ENCODE measurements at places on chromosomes 4 and X.

GRCh38 chrX:7242613-7243012 lies 94.7 kb upstream of the PUDP start:
- DNase-seq = no peak

DNA sequence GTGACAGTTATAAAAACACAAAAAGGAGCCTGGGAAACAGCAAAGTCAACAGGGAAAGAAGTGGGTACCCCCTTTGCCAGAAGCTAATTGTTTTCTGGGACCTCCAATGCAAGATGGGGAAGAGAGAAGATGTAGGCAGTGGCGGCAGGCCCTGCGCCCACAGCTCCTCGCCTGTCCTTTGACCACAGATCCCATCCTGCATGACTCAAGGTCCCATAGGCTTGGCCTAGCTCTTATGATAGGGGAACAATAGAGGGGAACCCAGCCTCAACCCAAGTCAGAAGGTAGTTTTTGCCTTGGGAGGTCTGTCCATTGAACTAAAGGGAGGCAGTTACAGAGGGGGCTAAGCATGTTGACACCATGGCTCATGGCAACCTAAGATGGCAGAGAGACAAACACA lies 14.2 kb downstream of the ZMYM3 start:
- no peak for DNase-seq

GRCh38 chr4:158805635-158806471 lies 37.0 kb downstream of the FNIP2 start:
- no peak for DNase-seq

- no peak for DNase-seq
Observed at GRCh38 chrX:46624090-46624786, 50.7 kb downstream of the CHST7 start.

- no peak for DNase-seq
Observed at GRCh38 chr4:136763919-136764318, 768.4 kb downstream of the PCDH18 start.

DNA sequence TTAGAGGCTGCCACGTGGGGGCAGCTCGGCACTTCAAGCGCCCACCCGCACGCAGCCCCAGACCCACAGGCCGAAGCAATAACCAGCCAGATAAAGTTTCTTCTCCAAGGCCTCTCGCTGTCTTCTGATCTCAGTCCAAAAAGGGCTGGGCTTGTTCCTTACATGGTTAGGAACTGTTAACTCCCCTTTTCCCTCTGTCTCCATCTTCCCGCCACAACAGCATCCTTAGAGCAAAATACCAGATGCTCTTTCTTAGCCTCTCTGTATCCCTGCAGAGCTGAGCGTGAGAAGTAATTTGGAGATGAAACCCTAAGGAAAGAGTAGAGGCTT lies 23.4 kb upstream of the KIAA1210 start:
- no peak for DNase-seq

GRCh38 chr4:144740316-144740715 lies 94.4 kb downstream of the HHIP start:
- DNase-seq = no peak

DNA sequence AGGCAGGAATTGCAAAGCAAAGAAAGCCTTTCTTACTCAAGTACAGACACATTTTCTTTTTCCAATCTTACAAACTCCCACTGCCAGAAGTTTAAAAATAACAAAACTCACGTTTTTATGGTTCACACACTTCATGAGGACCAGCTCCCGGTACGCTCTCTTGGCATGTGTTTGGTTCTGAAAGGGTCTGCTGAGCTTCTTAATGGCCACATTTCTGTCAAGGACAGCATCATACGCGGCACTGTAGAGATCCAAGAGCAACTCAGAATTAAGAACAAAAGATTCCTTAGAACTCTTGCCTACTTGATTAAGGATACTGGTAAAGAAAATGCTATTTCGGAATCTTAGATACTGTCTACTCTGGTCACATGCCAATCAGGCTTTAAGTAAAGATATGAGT lies 252.7 kb downstream of the MAPK10 start:
- DNase-seq = no peak

DNA sequence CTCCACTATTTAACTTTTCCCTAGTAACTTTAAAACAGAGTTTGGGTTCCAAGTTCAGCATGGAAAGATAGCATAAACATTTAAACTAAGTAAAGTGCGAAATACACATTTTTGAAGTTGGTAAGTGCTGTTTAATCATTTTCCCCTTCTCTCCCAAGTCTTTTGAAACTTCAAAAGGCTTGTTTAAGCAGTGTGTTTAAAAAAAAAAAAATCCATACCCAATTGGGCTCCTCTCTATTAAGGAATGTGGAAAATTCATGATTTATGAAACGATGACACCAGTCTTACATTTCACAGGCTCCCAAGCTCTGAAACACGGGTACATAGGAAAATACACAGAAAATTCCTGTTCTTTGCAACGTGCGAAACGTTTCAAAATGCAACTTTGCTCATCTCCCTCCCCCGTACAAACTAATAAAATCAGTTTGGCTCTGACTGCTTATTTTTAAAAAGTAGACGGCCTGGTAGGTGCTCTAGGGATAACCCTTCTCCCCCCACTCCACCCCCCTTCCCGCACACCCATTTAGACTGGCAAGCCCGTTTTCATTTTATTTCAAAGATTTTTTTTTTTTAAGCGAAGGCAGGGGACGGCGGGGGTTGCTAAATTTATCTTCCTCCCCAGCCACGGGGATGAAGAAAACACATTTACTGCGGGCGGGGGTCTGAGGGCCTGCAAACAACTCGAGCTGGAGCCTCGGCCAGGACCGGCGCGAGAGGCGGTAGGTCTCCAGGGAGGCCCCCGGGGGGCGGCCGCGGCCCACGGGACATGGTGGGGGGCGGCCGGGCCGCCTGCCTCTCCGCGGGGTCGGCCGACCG lies 786 bp upstream of the ZFX start:
- no peak for DNase-seq

- DNase-seq = no peak
Observed at GRCh38 chr4:120536884-120537283, 385.6 kb downstream of the PRDM5 start.

DNA sequence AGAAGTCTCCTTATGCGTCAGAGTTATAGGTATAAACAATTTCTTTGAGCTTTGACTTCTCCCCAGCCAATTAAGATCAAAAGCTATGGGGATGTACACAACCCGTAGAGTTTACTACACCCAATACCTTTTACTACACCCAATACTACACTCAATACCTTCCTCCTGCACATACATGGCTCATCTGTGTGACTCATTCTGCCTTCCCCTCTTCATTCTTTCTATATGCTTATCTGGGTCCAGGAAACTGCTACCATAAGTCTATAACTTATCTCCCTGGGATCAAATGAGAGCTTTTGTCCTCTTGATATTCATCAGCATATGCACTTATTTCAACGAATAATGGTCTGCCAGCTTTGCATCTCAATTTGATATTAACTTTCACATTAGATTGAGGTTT lies 28.2 kb downstream of the ANKRD50 start:
- DNase-seq = no peak

DNA sequence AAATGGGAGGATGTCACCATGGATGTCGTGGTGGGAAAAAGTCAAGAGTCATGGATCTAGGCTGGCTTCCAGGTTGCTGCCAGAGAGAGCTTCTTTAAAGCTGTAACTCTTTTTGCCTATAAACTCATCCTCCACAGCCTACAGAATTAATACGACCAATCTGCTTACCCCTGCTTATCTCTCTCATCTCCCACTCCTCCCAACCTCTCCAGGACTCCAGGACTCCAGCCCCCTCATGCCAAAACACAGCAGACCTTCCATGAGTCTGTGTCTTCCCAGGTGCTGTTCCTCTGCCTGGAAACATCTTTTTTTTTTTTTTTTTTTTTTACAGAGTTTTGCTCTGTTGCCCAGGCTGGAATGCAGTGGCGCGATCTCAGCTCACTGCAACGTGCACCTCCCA lies 15.3 kb upstream of the SLC10A4 start:
- no peak for DNase-seq

DNA sequence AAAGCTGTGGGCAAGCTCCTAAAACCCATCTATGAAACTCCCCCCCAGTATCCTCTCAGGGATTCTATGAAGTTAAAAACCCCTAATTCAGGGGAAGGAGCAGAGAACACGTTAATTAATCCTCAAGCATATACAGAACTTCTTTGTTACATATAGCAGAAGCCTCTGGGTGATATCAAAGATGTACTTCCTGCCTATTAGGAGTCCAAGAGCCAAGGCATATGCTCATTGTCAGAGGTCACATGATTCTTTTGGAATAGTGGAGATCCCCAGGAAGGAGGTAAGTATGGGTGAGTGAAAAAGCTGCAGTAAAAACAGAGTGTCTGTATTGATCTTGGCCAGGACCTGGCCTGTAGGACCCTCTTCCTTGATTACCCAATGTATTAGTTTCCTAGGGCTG lies 2.9 kb upstream of the SPARCL1 start:
- DNase-seq = no peak

GRCh38 chrX:143853488-143853887 lies 30.4 kb upstream of the UBE2NL start:
- DNase-seq = no peak

GRCh38 chrX:45191820-45192409 lies 8.8 kb downstream of the DIPK2B start:
- no peak for DNase-seq

DNA sequence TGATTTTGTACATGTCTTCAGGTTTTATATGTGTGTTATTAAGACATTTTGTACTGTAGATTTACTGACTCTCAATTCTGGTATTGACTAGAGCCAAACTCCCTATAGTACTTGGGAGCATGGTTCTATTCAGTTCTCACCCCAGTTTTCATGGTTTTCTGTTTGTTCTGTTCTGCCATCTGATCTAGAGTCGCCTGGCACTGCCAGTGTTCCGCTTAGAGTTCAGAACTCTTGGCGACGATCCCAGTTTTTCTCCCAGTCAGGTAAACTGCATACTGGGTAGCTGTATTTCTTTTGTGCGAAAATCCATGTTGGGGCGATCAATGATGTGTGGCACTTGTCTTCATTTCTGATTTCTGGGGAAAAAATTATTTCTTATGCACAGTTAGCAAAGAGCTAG lies 78.0 kb downstream of the PHOX2B start:
- DNase-seq = no peak

DNA sequence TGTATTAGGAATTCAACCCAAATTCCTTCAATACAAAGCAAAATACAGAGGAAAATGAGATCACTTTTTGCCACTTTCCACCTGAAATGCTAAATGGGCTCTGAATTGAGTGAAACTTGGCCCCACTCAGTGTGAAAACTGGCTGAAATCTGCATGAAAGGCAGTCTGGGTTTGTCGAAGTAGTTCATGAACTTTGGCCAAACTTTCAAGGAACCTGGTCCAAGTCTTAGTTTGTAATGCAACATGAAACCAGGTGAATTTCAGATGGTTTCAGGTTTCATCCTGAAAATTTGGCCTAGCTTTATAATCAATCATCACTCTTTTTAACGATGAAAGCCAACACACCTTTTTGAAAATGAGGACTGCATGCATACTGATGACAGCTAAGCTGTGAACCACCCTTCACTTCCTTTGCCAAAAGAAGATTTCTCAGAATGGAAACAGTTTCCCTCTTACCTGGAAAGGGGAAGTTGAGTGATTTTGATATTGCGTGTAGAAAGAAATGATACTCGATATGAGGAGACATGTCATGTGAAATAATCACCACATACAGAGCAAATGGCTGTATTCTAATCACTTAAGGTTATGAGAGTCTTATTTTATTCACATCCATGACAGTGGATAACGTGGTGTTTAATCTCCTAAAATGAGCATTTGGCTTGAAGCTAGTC lies 209.9 kb upstream of the ETNPPL start:
- DNase-seq = no peak

DNA sequence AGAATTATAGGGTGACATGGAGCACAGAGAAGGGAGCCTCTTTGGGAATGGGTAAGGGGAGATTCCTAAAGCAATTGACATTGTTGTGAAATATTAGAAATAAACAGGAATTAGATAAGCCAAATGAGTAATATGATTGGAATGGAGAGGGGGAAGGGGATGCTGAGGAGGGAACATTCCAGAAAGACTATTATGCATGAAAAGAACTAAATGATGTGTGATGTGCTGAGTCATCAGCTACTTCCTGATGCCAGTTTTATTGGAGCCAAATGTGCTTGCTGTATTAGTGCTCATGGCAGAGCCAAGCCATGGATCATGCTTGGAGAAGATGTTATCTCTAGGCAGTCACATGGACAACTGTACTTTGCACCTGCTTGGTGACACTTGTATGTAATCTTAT lies 189.0 kb upstream of the HCCS start:
- no peak for DNase-seq

- DNase-seq = no peak
Observed at GRCh38 chr4:105192474-105192873, 45.8 kb downstream of the TET2 start.

DNA sequence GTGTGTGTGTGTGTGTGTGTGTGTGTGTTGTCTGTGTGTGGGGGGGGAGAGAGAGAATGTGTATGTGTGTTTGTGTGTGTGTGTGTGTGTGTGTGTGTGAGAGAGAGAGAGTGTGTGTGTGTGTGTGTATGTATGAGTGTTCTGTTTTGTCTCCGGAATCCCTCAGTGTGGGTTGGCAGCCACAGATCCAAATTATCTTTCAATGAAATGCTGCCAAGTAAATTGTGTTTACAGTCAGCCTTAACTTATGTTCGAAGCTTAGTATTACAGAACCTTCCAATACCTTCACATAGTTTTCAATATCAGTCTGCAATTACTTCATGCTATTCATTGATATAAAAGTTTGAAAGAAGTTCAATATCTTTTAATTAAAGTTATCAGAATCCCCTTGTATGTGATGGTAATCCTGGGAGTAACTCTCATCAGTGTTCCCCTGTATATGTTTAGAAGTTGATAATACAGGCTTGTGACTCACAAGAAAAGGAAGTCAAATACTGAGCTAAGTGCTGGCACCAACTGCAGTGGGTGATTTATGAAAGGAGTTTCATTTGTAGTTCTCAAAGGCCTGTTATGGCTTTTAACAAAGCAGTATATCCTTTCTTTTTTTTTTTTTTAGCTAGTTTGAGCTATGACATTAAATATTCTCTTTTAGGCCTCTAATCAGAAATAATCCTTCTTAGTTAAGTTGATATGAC lies 51.6 kb upstream of the HTR2C start:
- DNase-seq = no peak

- no peak for DNase-seq
Observed at GRCh38 chr4:3644849-3645627, 112.8 kb upstream of the LRPAP1 start.

DNA sequence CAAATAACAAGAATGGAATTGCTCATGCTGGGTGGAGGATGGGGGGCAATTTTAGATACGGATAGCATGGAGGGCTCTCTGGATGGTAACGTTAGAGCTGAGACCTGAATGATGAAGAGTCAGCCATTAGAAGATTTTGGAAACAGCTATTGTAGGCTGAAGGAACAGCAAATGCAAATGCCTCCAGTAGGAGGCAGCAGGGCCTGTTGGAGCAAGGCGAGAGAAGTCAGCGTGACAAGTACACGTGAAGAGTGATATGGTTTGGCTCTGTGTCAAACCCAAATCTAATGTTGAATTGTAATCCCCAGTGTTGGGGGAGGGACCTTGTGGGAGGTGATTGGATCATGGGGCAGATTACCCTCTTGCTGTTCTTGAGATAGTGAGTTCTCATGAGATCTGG lies 59.3 kb upstream of the SOD3 start:
- DNase-seq = no peak

- DNase-seq = no peak
Observed at GRCh38 chrX:49746306-49746705, 50.5 kb upstream of the PAGE1 start.

- DNase-seq = no peak
Observed at GRCh38 chrX:17328837-17329236, 46.2 kb upstream of the NHS start.

GRCh38 chr4:105389167-105389566 lies 84.7 kb downstream of the PPA2 start:
- DNase-seq = no peak

- no peak for DNase-seq
Observed at GRCh38 chrX:31123335-31123734, 51.5 kb upstream of the FTHL17 start.
